ENCODE measurements at places on chromosomes 12 and 14. TPM values are rescaled to one million over a fixed set of nuclear protein-coding genes. Genes with fewer than 3 reads are reported as not detected.

CLEC2B gene
- total RNA-seq, result 1.3 TPM

KLRD1 gene
- not detected for total RNA-seq

EGLN3 gene
- 5.3 TPM for total RNA-seq

GPR65 gene
- total RNA-seq, result not detected

AP5M1 gene
- 22.2 TPM for total RNA-seq

RGS6 gene
- total RNA-seq, result not detected

ABCC9 gene
- total RNA-seq, result 0.02 TPM

LIN7A gene
- total RNA-seq, result 0.27 TPM

DNAH10 gene
- total RNA-seq, result 0.29 TPM
